Peyer's patch (tissue), 4 donors: ENCODE measurements at places on chromosomes 1 and 21.
A peak's percentile ranks its signal among the peaks of the same experiment; 100 is the strongest.

DNA sequence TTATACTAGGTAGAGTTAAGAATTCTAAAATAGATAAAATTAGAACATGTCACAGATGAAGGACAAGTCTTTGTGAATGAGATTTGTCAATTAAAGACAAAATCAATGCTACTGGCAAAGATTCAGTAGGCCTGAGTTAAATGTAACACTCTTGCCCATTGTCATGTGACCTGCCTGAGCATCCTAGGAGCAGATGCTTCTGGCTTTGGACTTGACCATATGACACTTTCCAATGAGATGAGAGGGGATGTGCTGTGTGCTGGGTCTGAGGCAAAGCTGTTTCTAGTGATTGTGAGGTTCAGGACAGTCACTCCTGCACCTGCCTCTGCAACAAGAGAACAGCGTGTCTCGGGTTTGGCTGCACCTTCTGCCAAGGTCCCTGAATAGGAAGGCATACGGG, 144.9 kb downstream of the HIVEP3 start:
- DNase-seq: no peak

- DNase-seq: no peak
Measured at GRCh38 chr1:88519156-88519555, 164.9 kb upstream of the PKN2 start.

DNA sequence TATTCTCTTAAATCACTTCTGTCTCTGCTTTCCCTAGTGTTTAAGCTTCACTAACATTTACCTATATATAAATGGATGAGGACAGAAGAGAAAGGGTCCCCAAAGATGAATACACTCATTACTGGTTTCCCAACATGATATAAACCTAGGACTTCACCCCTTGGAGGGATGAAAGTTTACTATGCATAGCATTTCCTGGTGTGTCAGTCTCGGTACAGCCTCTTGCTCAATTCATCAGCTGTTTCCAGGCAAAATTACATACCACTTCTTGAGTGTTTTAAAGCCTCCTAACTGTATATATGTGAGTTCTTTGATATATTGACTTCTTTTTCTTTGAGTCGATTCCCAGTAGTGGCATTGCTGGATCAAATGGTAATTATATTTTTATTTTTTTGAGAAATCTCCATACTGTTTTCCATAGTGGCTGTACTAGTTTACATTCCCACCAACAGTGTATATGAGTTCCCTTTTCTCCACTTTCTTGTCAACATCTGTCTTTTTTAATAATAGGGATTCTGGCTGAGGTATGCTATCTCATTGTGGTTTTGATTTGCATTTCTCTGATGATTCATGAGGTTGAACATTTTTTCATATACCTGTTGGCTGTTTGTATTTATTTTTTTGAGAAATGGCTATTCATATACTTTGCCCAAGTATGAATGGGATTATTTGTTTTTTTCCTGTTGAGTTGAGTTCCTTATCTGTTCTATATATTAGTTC, 259.3 kb upstream of the CACYBP start:
- no peak for DNase-seq

- DNase-seq: peak; percentile 75
Measured at GRCh38 chr1:40849801-40850592, 12.2 kb downstream of the CITED4 start.

GRCh38 chr1:111895469-111895868, 94.0 kb downstream of the KCND3 start:
- DNase-seq: no peak

DNA sequence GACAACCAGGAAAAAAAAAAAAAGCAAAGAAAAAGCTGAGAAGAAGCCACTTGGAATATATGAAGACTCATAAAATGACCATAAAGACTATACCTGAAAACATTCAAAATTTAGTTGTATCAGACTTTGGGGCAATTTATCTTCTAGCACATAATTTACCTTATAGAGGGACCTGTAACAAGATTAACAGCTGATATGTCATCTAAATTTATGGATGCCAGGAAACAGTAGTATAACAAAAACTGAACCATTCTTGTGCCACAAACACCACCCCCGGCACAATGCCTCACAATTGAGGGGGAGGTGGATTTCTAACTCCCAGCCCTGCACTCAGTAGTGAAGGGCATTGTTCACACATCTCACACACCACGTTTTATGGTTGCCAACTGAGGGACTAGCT, 1352.0 kb downstream of the BRINP3 start:
- no peak for DNase-seq

DNA sequence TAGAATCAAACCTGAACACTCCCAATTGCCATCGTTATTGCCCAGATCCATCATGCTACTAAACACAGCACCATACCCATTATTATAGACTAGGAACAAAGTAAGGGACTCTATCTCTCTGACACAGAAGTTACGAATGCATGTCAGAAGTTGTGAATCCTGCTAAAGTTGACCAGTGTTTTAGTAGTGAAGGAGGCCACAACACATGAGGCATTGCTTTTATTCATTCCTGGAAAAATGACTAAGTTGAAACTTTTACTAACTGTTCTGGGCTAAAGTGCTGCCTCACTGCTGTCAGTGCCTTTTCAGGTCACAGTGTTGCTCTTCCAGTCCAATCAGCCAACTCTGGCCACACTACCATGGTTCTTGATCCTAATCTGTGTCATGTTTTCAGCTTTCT, 911.1 kb downstream of the TTLL7 start:
- no peak for DNase-seq

DNA sequence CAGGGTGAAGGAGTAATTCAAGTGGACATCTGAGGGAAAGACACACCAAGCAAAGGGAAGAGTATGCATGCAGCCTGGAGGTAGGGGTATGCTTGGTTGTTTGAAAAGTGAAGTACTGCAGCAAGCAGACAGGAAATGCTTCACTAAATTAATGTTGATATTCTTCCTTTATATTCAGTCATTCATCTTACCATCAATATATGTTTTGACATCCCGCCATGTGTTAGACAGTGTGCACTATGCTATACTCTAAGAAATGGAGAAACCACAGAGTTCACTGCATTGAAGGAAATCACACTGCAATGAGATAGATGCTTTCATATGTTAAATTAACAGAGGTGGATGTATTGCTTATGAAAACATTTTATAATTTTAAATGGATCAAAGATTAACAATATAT, 82.9 kb downstream of the HSPA13 start:
- DNase-seq: no peak

- DNase-seq: peak; percentile 81
Measured at GRCh38 chr1:211323156-211324063, 3.2 kb upstream of the TRAF5 start.

DNA sequence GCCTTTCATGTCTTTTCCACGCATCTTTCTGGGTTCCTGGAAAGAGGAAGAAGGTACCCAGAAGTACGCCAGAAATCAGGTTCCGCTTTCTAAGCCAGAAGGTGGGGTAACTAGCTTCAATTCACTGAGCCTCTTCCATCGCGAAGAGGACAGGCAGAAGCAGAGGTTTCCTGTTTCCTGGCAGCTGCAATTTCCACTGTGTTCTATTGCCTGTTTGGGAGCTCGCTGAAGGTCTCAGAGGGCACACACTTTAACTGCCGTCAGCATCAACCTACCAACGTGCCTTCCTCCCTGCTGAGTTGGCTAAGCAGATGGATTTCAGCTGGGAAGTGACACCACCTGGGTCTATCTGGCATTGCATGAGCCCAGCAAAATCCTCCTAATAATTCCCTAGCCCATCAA, 10.0 kb downstream of the NCF2 start:
- peak; percentile 50 for DNase-seq
